ENCODE measurements at places on chromosomes 11 and 22.

DNA sequence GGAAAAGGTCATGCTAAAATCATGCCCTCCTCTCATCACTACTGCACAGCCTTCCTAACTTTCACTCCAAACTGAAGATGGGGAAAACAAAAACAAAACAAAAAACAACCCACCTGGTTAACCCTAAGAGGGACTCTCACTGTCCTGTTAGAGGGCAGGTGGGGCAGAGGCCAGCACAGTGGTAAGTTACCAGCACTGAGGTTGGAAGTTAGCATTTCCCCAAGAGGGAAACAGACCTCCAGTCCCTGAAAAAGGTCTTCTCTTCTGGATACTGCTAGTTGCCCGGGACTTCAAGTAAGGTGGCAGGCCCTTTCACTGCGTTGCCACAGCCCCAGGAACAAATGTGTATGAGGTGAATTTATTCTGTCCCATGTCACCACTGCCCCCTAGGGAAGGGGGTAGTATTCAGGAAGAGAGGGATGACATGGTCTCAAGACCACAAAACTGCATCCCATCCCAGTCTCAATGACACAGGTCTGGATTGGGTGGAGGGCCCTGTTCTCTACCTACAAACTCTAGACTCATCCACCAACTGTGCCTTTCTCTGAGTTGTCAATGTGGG lies 792 bp upstream of the ADAMTS8 start:
- peak; percentile 14 for DNase-seq

- no peak for DNase-seq
These were observed 56.1 kb upstream of the GNAZ start for GRCh38 chr22:23014250-23014649.

DNA sequence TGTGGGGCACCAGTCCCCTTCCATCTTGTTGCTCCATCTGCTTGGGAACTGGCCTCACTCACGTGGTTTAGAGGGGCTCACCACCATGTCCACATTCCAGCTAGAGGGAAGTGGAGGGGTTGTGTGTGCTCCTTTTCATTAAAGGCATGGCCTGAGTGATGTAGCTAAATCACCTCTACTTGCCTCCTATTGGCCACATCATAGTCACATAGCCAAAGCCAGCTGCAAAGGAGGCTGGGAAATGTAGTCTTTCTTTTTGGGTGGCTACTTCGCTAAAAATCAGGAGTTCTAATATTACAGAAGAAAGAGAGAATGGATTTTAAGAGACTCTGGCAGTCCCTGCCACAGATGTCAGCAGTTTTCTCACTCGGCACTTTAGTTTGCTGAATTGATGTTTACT lies 63.0 kb upstream of the ALX4 start:
- no peak for DNase-seq

DNA sequence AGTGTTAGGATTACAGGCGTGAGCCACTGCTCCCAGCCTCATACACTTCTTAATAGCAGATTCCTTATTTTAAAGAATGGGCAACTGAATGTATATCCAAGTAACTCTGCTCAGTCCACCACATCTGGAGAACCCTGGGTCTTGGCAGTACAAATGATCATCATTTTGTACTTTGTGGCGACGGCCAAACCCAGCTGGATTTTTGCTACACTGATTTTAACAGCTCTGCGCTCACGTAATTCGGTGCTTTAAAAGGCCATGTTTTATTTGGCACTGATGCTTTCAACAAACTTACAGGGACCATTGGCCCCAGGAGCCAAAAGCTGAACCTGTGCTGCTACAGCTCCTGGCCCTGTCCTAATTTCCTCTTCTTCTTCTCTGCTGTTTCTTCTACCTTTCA lies 60.8 kb upstream of the PDE3B start:
- no peak for DNase-seq

DNA sequence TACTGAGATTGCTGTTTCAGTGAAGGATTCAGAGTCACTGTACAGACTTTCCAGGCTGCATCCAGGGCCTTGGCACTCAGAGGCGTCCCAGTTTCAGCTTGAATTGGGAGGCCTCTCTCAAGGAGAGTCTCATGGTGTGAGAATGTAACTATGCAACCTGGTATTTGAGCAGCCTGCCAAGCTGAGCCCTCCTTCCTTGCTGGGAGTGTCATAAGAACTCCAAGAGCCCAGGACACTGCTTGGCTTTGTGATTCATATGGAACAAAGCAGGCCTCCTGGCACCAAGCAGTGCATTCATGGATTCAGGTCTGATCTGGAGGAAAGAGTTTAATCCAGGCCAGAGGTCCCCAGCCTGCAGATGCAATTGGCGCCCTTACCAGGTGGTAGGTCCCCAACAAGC lies 171.7 kb downstream of the DBX1 start:
- DNase-seq = no peak

Measured in NCI-H1105 (cell line).